ENCODE measurements at places on chromosomes 16 and 17.

GRCh38 chr17:75920045-75920560 is 15.4 kb upstream of the MRPL38 start:
- DNase-seq, result no peak

- no peak for DNase-seq
These were observed 50.2 kb downstream of the TBC1D16 start for GRCh38 chr17:79985361-79985942.

DNA sequence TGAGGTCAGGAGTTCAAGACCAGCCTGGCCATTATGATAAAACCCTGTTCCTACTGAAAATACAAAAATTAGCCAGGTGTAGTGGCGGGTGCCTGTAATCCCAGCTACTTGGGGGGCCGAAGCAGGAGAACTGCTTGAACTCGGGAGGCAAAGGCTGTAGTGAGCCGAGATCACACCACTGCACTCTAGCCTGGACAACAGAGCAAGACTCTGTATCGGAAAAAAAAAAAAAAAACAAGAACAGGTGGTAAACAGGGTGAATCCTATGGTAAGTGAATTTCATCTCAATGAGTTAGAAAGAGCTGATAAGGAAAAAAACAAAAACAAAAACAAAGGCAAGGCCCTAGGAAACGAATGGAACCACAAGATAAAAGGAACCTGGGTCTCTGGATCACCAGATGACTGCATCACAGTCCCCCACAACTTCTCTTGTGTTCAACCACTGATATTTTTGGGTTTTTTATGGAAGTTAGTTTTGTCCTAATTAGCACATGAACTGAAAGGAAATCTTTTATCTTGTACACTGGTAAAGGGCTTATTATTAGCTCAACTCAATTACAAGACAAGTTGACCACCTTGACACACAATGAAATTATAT is 21.0 kb downstream of the GLG1 start:
- no peak for DNase-seq

DNA sequence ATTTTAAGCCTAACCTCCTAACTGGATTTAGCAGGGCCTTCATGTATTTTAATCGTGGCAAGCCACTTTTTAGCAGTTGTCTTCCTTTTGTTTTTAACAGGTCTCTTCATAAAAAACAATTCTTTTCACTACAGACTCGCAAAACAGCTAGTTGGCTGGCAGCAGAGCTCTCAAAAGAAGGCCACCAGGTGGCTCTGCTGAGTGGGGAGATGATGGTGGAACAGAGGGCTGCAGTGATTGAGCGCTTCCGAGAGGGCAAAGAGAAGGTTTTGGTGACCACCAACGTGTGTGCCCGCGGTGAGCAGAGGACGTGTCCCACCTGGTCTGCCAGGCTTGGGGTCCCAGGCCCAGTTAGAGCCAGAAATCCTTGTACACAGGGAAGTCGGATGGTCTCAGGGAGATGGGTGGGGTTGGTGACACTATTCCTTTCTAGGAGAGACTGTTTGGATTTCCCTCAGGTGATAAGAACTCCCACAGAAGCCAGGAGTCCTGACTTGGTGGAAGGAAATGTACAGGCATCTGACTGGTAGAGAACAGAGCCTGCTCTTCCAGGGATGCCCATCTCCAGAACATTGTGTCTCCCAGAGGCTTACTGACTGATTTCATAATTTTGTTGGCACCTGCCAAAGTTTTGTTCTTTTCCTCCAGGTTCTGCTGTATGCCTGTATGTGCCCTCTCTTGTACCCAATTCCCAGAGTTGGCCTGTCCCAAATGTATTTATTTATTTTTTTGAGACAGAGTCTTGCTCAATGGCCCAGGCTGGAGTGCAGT is 14.9 kb upstream of the DDX19A start:
- DNase-seq, result no peak

- no peak for DNase-seq
These were observed 380.3 kb downstream of the SNX29 start for GRCh38 chr16:12356632-12357340.

GRCh38 chr17:75181608-75182318 is 996 bp downstream of the SUMO2 start:
- no peak for DNase-seq

DNA sequence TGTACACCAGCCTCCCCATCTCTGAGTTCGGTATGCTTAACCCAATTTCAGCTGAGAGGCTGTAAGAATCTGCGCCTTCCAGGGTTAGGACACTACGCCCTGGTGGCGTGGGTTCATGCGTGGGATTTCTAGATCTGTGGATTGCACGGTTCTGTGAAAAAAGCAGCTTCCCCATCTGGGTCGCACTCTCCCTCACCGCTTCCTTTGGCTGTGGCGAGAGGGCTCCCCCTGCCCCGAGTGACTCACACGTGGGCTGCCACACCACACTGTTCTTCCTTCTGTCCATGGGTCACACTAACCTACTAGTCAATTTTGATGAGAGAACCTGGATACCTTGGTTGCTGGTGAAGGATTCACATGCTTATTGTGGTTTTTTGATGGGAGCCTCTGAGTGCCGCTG is 256.0 kb upstream of the MAF start:
- no peak for DNase-seq

DNA sequence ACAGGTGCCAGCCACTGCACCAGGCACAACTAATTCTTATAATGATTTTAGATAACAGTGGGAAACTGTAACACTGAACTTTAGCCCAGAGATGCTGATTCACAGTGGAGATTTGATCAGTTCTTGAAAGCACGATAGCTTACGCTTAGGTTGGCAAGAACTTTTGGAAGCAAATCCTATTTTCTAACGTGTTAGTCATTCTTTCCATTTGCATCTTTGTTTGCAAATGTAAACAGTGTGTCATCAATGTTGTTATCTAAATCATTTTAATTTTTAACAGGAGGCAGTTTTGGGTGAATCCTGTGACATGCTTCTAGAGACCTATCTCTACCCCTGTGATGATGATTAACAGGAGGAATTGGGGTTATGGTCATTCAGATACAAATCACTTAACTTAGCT is 35.7 kb upstream of the GNA13 start:
- DNase-seq, result no peak

DNA sequence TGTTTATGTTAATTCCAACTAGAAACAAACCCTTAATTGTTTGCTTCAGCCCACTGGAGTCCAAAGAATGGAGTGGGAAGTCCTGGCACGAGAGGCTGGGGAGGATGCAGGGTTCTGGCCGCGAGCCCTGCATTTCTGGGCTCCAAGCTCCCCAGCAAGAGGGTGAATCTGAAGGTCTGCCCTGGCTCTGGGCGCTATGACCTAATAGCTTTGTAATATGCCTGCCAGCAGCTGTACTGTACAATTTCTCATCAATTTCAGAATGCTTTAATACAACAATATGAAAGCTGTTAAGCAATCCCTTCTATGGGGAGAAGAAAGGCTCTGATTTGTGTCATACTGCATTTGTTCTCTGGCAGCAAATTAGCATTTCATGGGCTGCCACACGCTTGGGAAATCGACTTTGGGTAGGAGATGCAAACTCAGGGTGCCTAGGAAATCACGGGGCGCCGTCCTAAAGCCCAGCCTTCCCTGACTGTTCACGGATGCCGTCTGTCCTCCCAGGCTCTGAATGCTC is 43.8 kb downstream of the NDEL1 start:
- no peak for DNase-seq

DNA sequence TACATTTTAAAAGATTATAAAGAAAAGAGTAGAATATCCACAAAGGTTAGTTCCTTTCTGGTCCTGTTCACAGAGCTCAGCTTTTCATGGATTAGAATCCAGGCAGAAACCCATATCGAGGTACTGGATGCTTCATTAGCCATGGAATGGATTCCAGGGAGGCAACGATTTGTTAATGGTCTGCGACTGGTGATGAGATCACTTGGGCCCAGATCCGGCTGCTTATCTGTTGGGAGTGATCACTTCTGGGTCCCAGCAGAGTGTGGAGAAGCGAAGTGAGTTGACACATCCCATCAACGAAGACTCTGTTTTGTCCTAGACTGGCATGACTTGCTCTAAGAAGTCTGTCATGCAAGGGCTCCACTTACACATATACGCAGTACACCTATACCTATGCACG is 165.8 kb downstream of the MAF start:
- no peak for DNase-seq
